ENCODE measurements at places on chromosomes 12 and 14.

- DNase-seq = no peak
These were observed 142.6 kb downstream of the NPAS3 start for GRCh38 chr14:33081259-33081658.

DNA sequence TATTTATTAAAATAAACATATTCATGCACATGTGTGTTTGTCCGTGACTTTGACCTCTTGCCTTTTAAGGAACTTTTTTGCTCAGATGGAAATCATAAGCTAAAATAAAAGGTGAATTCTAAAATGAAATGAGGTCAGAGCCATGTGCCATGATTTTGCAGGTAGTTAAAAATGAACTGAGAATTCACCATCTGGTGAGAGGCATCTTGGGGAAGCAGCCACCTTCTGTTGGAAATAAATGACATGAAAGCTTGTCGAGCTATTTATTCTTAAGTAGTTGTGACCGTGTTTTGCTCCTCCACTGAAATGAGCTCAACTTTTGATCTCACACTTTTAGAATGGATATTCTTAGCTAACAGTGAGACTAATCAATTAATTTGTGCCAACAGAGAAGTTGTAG is 56.8 kb upstream of the CNOT2 start:
- no peak for DNase-seq

GRCh38 chr14:90235179-90235976 is 21.0 kb upstream of the PSMC1 start:
- DNase-seq = no peak

DNA sequence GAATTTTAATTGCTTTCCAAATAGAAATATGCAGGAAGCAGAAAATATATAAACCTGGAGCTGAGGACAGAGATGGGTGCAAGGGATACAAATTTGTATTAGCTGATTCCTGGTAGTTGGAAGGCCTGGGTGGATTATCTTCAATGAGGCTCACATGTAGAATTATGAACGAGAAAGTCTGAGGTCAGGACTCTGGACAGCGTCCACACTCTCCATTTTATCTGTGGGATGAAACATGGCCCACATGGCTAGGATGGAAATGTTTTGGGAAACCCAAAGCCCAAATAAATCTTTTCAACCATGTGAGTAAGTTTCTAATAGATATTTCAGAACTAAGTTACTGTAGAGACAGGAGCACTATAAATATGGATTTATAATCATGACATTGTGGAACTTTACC is 256.1 kb downstream of the APAF1 start:
- no peak for DNase-seq

GRCh38 chr12:121295746-121296617 is 527 bp downstream of the CAMKK2 start:
- no peak for DNase-seq

DNA sequence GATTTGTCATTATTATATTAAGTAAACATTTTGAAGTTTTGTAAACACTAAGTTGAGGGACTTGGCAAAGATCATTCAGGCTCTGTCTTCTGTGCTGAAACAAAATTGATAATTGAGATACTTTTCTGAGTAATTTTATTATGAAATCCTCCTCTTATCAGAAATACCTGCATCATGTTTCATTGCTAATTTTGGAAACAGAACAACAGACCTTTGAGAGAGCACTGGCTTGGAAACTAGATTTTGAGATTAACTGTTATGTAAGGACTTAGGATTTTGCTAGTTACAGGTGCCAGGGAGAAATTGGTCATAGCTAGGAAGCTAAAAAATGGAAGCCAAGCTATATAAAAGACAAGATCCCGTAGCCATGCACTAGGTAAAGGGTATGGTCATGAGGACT is 201.7 kb upstream of the DCN start:
- no peak for DNase-seq

DNA sequence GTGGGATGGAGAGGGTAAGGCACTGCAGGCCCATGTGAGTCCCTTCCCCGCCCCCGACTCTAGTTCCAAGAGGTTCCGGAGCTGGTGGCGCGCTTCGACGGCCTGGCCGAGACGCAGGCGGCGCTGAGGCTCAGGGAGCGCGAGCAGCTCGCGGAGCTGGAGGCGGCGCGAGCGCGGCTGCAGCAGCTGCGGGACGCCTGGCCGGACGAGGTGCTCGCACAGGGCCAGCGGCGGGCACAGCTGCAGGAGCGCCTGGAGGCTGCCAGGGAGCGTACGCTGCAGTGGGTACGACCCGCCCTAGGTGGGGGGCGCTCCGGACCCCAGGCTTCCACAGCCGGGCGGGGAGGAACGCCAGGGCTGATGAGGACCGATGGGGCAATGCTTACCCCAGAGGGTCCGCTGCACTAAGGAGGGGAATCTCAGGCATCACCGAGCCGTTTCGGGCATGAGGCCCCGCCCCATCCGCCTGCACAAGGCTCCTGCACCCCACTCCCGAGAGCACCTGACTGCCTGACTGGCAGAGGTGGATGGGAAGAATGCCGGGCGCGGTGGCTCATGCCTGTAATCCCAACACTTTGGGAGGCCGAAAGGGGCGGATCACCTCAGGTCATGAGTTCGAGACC is 4.9 kb downstream of the CFAP73 start:
- no peak for DNase-seq

GRCh38 chr14:34982421-34983147 is at the start of gene SRP54:
Gene SRP54 (plus strand): TSS chr14:34982992. CDS start chr14:34996710, 13,718 bp downstream.
- DNase-seq = peak; percentile 94

- DNase-seq = no peak
These were observed 68.6 kb downstream of the CNTN1 start for GRCh38 chr12:40760821-40761220.

DNA sequence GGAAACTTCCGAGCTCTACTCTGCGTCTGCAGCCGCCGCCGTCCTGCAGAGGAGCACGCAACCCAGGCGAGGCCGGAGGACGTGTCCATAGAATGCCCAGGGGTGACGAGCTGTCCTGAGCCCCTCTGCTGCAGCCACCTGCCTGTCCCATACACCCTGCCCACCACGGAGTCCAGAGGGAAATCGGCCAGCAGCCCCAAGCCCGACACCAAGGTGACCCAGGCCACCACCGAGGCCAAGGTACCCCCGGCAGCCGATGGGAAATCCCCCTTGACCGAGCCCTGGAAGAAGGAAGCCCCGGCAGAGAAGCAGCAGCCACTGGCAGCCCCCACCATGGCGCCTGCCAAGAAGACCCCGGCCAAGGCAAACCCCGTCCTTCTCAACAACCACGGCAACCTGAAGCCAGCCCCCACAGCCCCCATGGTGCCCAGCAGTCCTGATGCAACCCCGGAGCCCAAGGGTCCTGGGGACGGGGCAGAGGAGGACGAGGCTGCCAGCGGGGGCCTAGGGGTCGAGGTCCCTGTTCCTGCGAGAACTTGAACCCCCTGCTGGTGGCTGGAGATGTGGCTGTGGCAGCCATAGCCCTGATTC is 128.7 kb upstream of the C14orf180 start:
- no peak for DNase-seq

- DNase-seq = no peak
These were observed 117.8 kb downstream of the TTC7B start for GRCh38 chr14:90698379-90698869.

- no peak for DNase-seq
These were observed 77.6 kb downstream of the PTPRR start for GRCh38 chr12:70842942-70843341.

- no peak for DNase-seq
These were observed 9.3 kb downstream of the NFKBIA start for GRCh38 chr14:35395283-35395682.

GRCh38 chr14:92513966-92514843 is 624 bp downstream of the RIN3 start:
- no peak for DNase-seq

- DNase-seq = no peak
These were observed 89.4 kb upstream of the GRIP1 start for GRCh38 chr12:66768293-66768692.

GRCh38 chr14:33206981-33207380 is 268.3 kb downstream of the NPAS3 start:
- DNase-seq = no peak

- no peak for DNase-seq
These were observed 30.2 kb upstream of the SRGAP1 start for GRCh38 chr12:63814146-63814772.

GRCh38 chr12:122150127-122150681 is 23.8 kb downstream of the IL31 start:
- DNase-seq = no peak

DNA sequence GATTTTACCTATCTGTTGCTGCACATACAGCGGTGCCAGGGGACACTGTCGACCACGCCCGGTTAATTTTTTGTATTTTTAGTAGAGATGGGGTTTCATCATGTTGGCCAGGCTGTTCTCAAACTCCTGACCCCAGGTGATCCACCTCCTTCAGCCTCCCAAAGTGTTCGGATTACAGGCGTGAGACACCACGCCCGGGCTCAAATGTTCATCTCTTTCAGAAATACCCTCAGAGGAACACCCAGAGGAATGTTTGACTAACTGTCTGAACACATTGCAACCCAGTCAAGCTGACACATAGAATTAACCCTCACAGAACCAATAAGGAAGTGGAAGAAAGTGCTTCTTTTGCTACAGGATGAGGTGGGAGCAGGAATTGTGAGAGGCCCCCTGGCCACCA is 15.0 kb upstream of the ETFBKMT start:
- no peak for DNase-seq

- no peak for DNase-seq
These were observed 146.4 kb upstream of the ARID2 start for GRCh38 chr12:45582986-45583659.

DNA sequence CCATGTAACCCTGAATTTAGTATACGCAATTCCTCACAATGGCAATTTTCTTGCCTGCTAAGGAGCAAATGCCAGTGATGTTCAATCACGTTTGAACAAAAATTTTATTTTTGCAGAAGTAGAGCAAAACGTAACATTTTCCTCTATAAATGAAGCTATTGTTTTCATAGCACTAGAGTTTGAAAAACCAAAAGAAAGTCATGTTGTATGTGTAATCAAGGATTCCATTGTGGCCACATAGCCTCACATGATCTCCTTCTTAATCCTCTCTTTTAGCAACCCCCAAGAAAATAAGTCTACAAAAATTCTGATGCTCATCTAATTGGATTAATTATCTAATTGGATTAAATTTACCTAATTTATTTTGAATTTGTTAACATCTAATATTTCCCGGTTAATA is 1217.4 kb upstream of the FLRT2 start:
- DNase-seq = no peak

- no peak for DNase-seq
These were observed 43.7 kb upstream of the HECTD1 start for GRCh38 chr14:31251028-31251958.

GRCh38 chr14:104145826-104146601 is 7.6 kb downstream of the KIF26A start:
- no peak for DNase-seq

DNA sequence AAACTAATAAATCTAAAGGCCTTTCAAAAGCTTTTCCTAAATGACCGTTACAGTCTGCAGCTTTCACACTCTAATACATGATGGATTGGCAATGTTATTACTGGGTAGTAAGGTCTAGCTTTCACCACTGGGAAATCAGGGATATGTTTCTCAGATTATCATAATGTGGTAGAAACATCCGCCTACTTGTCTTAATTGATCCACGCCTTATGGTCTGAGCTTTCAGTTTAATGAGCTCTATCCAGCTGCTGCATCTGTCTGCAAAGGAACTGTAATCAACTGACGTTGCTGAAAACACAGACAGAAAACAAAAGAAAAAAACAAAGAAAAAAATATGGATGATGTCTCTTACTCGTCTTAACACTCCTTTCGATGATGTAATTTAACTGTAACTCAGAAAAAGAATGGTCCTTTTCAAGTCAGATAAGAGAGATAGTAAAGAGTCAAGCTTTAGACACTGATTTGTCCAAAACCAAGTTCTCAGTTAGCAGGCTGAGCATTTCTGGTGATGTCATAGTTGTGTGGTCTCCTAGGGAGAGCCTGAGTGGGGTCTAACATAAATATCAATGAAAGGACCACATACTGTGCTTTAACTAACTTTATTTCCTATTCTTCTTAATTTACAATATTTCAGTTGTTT is 85.9 kb downstream of the C2CD5 start:
- DNase-seq = no peak

DNA sequence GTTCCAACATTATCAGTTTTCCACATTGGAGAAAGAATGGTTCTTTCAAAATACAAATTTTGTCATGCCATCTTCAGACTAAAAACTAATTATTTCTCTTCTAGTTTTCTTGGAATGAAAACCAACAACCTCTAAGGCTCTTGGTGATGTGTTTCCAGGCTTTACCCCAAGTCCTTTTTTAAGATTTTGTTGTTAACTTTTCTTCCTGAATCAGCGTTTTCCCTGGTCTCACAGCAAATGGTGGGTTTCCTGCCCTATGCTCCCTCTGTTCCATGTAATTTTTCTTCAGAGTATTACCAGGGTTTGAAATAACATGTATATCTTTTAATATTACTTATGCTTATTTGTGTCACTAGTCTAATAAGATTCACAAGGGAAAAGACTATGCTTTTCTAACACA is 1311.9 kb downstream of the LRFN5 start:
- DNase-seq = no peak

GRCh38 chr14:37472906-37473305 is 122.1 kb downstream of the FOXA1 start:
- DNase-seq = no peak

DNA sequence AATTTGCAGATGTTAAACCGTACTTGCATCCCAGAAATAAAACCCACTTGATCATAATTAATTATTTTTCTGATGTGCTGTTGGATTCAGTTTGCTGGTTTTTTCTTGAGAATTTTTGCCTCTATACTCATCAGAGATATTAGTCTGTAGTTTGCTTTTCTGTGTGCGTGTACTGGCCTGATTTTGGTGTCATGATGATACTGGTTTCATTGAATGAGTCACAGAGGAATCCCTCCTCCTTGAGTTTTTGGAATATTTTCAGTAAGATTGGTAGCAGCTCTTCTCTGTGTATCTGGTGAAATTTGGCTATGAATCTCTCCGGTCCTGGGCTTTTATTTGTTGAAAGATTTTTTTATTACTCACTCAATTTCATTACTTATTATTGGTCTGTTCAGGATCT is 100.4 kb upstream of the PMCH start:
- DNase-seq = no peak

GRCh38 chr12:100229036-100229635 is 28.5 kb downstream of the ACTR6 start:
- DNase-seq = no peak

DNA sequence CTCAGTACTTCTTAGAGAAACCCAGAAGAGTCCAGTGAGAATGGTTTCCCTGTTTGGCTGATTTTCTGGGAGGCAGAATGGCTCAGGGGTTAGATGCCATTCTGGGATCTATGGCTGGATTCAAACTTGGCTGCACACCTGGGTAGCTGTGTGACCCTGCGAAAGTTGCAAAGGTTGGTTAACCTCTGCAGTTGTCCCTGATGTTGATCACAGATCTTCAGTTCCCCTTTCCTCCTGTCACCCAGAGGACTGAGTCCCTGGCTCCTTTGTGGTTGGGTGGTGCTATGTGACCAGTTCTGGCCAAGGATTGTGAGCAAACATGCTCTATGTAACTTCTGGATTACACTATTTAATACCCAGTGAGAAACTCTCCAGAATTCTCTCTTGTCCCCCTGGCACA is 418.0 kb downstream of the RGS6 start:
- DNase-seq = no peak
